ENCODE measurements at places on chromosomes 3 and 15. TPM values are rescaled to one million over a fixed set of nuclear protein-coding genes. Genes with fewer than 3 reads are reported as not detected.

Gene GOLGA6D
- total RNA-seq: not detected

Gene XYLB
- total RNA-seq: 8.5 TPM

Gene SEMA7A
- total RNA-seq: 0.37 TPM

Gene DOCK3
- total RNA-seq: 0.24 TPM

Gene SLC9A9
- total RNA-seq: 3.5 TPM

DNA sequence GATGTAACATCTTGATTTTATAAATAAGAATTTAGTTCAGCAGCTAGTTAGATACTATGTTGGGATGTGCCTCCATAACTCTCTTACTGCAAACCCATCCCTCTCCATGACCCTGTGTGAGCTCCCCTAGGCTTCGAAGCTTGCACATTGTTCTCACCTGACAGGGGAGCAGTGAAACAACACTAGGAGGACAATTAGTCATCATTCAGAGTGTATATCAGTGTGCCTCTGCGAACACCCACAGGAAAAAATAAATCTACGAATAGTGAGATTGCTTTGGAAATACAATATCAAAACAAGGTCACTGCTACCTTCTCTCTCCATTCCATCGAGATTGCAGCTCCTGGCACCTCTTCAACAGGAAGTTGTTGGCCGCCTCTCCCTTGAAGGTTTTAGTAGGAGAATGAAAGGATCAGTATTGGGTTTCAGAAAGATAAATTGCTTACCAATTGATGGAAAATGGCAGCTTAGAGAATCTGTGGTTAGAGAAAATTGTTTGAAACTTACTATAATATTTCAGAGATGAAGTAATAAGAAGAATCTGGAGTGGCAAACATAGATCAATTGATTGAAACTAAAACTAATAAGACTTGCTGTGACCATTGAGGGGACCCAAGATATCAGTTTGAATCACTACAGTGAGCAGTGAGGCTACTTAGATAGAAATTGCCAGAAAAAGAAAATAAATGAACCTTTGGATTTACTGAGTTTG is 103.2 kb downstream of the CHL1 start:
- H3K27me3 ChIP-seq: no peaks in the 10 kb centered on the region
- H3K27ac ChIP-seq: no peak overlapping the region
- H3K36me3 ChIP-seq: no peaks in the 10 kb centered on the region

- H3K27ac ChIP-seq: peak overlapping the region; percentile 82
- H3K27me3 ChIP-seq: no peaks in the 10 kb centered on the region
- H3K4me1 ChIP-seq: peaks cover 39% of the 10 kb centered on the region
- no peaks in the 10 kb centered on the region for H3K36me3 ChIP-seq
- no peak overlapping the region for H3K4me3 ChIP-seq
- no peak for DNase-seq
These were observed 132.2 kb downstream of the GREM1 start for GRCh38 chr15:32849769-32850668.

DNA sequence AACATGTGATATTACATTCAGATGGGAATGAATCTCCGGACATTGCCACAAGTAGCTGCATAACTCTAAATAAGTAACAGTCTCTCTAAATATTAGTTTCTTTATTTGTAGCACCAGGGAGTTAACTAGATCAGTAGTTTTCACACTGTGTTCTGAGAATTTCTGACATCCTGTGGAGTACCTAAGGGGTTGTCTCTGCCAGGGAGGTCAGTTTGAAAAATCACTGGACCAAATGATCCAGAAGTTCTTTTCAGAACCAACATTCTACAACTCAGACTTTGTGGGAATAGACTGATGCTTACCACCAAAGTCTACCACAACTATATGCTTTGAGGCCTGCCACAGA is 9.0 kb upstream of the ILDR1 start:
- no peak overlapping the region for H3K4me3 ChIP-seq
- no peaks in the 10 kb centered on the region for H3K4me1 ChIP-seq

All from osteocyte (in vitro differentiated cells).